ENCODE measurements at places on chromosomes 2 and 18.

- no peak for DNase-seq
These were observed at the start of gene CCDC102B for GRCh38 chr18:68797871-68798270. Gene CCDC102B (plus strand): TSS chr18:68798080. CDS start chr18:68836764, 38,684 bp downstream.

- DNase-seq: no peak
These were observed 51.6 kb upstream of the CCBE1 start for GRCh38 chr18:59748628-59749360.

- no peak for DNase-seq
These were observed 35.2 kb downstream of the UNC50 start for GRCh38 chr2:98643496-98644100.

- DNase-seq: no peak
These were observed 1519.9 kb upstream of the ACVR2A start for GRCh38 chr2:146324951-146325350.

DNA sequence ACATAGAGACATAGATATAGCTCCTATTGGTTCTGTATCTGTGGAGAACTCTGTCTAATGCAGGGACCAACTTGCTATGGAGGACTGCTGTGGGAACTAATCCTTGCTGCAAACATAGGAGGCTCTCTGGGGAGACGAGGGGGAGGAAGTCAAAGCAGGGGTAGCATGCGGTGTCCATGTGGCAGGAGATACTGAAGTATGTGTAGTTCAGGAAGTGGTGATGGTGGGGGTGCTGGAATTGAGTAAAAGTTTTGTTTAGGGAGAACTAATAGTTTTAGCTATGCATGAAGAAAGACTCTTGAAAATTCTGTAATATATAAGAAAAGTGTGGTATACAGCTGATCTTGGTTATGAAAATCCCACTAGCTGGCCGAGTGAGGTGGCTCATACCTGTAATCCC lies 62.0 kb downstream of the ANKRD44 start:
- no peak for DNase-seq

DNA sequence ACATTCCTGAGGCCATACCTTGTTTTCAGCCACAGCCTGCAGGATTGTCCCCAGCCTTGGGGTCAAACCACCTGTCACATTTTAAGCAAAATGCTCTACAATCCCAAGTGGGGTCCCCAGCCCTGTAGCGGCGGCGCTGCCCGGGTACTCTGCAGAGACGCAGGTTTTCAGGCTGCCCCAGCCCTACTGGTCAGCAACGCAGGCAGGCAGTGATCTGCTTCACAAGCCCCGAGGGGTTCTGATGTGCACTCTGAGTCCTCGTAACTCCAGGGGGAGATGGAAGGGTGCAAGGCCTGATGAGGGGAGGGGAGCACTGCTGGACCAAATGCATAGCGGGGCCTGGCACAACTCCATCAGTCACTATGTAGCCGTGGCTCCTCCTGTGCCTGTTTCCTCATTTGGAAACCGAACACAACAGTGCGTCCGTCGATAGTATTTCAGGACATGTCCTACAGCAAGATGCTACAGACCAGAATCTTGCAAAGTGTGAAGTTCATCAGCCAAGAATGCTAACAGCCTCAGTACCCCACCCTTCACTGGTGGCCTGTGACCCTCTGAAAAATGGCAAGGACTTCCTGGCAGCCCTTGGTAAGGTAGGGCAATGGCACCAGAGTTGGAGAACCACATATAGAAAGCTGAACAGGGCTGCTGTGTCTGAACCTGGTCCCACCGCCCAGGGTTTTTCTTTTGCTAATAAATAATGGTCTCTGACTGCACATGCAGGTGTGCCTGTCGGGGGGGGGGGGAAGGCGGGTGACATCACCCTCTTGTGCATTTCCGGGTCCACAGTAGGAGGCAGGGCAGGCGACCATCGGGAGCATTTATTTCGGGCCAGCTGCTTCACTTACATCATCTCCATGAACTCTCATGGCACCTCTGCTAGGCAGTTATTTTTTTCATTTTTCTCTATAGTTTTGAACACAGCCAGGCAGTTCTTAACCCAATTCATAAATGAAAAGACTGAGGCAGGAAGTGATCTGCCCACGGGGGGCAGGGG lies 50.6 kb upstream of the TFCP2L1 start:
- no peak for DNase-seq

DNA sequence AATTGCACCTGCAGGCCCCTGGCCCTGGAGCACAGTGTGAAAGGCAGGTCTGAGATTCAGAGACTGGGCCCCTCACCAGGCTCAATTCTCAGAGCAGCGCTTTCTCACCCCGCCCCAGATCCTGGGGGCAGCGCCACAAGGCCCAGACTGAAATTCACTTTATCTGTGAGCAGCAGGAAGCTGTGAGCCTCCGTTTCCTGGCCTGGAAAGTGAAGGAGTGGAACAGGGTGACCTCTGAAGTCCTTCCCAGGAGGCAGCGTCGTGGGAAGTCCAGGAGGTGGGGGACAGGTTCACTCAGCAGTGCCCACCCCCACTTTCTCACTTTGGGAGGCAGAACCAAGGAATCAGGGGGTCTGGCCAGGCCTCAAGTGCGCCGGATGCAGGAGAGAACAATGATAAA lies 235.4 kb downstream of the NDUFA10 start:
- DNase-seq: no peak

- no peak for DNase-seq
These were observed 140.7 kb downstream of the NOL4 start for GRCh38 chr18:34083910-34084535.

DNA sequence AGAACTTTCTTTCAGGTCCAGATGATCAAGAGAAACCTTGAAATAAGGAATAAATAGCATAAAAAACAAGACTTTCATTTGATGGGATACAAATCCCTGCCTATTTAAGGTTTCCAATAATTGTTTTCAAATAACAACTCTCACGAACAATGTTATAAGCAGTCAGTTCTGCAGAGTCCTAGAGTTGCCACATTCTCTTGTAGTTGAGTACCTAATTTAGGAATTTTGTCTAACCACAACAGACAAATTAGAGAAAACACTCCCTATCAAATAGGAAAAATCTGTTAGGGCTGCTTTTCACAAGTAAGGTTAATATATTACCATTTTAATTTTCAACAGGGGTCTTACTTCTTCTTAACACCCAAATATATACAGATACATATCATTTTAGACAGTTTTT lies 130.1 kb upstream of the CDH20 start:
- DNase-seq: no peak

- no peak for DNase-seq
These were observed 132.1 kb upstream of the DNMT3A start for GRCh38 chr2:25473758-25474340.

DNA sequence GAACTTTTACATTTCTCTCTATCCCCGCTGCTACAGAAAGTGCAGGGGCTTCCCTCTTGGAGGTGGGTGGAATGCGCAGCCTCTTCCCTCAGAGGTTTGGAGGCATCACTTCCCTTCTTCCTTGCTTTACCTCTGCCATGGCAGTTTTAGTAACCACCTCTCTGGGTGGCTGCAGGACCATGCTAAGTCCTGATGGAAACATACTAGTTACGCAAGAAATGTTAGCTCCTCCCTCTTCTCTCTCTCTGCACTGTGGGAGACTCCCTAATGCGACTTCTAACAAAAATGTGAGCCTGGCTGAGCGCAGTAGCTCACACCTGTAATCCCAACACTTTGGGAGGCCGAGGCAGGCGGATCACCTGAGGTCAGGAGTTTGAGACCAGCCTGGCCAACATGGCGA lies 116.8 kb upstream of the RAB6C start:
- DNase-seq: no peak

DNA sequence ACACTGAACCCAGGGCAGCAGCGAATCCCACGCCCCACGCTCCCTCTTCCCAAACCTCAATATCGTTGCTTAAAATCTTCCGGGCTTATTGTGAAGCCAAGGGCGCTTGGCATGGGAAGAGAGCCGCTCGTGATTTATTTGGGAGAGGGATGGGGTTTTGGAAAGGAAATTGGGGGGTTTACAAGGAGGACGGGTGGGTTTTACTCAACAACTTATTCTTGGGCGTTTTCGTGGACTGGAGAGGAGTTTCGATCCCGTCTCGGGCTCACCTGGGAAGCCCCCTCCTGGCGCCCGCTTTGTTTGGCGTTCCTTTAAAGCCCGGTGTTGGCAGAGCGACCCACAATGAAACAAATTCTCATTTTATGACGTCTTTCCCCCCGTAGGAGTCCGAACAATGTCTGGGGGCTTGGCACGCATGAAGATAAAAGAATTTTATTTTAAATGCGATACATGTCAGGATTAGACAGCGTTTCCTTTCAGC lies 135.3 kb downstream of the INSIG2 start:
- no peak for DNase-seq

GRCh38 chr2:109601783-109602182 lies 12.0 kb downstream of the SEPTIN10 start:
- DNase-seq: no peak

DNA sequence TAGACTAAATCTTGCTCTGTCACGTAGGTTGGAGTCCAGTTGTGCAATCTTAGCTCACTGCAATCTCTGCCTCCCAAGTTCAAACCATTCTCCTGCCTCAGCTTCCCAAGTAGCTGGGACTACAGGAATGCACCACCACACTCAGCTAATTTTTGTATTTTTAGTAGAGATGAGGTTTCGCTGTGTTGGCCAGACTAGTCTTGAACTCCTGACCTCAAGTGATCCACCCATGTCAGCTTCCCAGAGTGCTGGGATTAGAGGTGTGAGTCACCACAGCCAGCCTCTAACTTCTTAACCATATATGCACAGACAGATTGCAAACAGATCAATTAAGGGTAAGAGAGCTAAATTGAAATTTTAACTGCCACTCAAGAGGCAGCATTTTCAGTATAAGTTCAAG lies 22.1 kb upstream of the CNGA3 start:
- no peak for DNase-seq

DNA sequence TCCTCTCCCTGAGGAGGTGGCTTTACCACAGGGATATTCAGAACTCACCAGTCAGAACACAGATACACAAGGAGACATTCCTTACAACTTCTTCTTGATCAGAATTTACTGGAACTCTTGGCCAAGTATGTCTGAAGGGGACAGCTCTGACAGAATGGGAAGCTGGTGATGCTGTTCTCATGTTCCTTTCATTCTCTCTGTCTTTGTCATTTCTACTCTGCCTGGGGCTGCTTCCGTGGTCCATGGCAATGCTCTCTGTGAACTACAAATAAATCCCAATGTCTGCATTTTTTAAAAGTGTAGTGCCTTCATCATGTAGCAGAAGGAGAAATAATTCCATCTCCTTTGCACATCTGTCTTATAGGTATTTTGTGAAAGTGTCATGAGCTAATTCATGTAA lies 730.3 kb downstream of the CNTNAP5 start:
- no peak for DNase-seq
